ENCODE measurements at places on chromosomes 6 and 20.

DNA sequence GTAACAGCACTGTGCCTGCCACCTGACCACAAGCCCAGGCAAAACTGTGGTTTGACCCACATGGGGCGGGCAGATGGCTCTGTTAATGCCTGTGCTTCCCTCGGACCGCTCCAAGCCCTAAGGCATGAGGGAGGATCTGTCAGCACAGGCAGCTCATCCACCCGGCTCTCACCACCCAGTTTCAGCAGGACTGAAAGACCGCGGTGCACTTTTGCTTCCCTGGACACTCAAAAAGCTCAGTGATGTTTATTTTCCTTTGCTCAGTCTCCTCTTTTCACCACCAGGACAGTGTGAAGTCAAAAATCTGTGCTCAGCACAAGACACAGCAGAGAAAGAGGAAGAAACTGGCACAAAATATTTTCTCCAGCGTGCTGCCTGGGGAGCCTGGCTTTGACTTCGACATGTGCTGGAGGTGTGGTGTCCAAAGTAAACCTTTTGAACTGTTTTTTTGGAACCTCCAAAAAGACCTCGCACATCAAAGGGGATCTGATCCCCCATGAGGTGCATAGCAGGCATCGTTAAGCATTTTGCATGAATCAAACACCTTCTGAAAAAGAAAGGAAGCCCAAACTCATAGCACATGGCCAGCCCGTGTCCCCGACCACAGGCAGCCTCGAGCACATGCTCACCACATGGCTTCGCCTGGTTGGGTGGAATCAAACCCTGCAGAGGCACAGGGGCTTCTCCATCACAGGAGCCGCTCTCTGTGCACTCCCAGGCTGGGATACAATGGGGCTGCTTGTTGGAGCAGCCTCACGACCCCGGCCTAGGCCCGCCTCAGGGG lies 441.7 kb upstream of the JARID2 start:
- no peak for DNase-seq

DNA sequence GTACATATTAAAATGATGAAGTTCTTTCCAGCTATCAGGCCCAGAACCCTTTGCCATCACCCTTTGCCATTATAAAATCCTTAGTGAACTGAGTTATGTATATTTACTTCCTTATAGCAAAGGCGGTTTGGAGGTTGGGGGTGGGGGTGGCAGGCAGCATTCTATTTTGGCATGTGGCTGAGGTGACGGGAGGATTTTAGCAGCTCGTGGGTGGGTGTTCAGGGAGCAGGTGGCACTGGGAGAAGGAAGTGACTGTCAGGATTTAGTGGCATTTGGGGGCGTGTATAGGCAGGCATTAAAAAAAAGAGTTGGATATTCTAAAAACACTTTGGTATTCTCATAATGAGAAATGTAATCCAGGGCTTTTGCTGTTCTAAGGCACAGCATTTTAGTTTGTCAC lies 150.7 kb downstream of the RIMS1 start:
- DNase-seq = no peak

DNA sequence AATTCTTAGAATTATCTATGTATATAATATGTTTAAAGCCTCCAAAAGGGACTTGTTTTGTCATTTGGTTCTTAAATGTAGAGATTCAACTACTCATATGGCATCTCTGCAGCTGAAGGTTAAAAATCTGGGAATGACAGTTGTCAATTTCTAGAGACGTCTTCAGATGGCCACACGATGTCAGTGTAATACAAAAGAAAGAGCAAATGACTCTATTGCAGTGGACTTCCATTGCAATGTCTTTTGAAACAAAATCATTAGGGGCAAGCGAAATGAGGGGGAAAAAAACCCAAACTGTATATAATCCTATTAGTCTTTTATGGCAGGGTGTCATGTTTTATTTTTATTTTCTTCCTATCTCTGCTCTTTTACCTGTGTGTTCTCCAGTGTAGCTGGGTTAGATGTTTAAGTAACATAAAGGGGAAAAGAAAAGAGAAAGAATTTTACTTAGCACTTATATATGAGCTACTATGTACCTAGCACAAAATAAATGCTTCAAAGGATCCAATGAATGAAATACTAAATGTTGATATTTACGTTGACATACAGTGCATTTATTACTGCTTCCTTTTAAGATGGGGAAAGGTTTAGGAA lies 26.2 kb downstream of the CCN2 start:
- no peak for DNase-seq

DNA sequence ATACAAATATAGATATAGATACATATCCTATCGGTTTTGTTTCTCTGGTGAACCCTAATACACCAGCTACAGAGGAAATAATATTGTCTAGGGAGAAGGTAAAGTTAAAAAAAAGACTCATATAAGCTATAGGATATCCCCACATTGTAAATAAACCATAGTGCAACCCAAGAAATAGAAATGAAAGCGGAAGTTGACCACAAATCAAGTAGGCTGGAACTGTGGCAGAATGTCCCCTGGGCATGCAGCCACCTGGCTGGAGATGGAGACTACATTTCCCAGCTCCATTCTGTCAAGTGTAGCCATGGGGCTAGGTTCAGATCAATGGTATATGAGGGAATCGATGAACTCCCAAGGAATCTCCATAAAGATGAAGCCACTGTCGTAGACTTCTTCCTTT lies 70.1 kb upstream of the RPS6KA2 start:
- DNase-seq = no peak

DNA sequence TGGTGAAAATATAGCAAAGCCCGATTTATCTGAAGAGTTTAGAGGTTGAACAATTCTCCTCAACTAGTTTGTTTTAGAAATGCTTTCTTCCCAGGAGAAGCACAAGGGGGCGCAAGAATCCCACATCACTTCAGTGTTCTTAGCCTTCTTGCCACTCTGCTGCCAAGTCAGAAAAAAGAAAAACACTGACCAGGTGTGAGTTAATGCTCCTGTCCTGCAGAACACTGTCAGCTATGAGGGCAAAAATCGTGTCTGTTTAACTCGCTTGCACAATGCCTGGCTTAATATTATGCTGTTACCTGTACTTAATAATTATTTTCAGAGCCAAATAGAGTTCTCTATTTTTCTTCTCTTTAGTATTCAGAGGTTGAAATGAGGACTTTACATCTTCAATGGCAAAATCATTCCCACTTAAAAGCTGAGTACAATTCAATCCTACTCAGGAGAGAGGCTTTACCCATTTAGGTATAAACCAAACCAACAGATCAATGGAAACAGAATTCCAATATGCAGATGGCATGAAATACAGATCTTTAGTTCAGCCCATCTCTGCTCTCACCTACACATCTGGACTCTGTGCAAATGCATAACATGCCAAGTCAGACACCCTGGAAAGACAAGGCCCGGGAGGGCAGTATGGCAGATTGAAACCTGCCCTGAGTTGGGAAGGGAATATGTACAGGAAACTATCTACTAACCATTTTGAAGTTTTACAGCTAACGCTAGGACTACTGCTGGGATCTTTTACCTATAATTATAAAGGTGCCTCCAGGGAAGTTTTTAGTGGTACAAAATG lies 71.4 kb upstream of the TULP1 start:
- peak; percentile 51 for DNase-seq

Measured in activated CD4-positive, alpha-beta T cell treated with anti-CD3 and anti-CD28 coated beads for 1 hour (primary cell).